ENCODE measurements at places on chromosomes 3 and 15.

- no peak for DNase-seq
These were observed 98.7 kb downstream of the CHST2 start for GRCh38 chr3:143218166-143218835.

- DNase-seq = no peak
These were observed 175.4 kb upstream of the GBE1 start for GRCh38 chr3:81936817-81937216.

GRCh38 chr15:44811337-44811736, 75.0 kb downstream of the TRIM69 start:
- no peak for DNase-seq

DNA sequence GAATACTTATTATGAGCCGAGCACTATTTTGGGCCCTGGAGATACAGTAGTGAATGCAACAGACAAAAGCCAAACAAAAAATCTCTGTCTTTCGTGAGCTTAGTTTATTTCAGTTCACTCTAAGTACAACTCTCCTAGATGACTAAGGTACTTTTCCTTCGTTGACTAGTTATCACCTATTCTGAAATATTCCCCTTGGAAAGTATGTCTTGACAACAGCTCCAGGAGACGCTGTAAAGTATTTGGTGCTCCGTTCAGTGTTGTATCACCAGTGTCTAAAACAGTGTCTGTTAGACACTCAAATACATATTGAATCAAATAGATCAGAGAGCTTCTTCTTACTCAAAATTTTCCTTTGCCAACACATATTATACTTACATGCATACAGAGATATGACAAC, 119.6 kb downstream of the TFDP2 start:
- DNase-seq = no peak

GRCh38 chr15:31792611-31793199, 237.6 kb upstream of the CHRNA7 start:
- no peak for DNase-seq

DNA sequence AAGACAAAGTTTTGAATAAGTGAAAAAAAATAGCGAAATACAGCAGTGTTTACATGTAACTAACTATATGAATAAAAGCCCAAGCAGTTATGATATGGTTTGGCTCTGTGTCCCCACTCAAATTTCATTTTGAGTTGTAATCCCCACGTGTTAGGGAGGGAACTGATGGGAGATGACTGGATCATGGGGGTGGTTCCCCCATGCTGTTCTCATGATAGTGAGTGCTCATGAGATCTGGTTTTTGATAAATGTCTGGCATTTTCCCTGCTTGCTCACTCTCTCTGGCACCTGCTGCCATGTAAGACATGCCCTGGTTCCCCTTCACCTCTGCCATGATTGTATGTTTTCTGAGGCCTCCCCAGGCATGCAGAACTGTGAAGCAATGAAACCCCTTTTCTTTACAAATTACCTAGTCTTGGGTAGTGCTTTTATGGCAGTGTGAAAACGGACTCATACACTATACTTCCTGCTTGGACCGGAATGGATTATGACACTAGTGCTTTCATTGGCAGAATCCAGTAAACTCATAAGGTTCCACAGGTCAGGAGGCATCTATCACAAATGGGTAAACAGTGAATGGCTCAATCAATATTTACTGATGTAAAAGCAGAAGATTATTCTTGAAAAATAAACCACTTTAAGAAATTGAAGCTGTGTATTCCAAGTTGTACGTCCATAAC, 192.1 kb downstream of the CBLB start:
- DNase-seq = no peak

GRCh38 chr15:68982976-68983563, 31.4 kb upstream of the NOX5 start:
- DNase-seq = no peak

Data from activated gamma-delta T cell treated with Interleukin-2 at 50 U/mL for 16 hours (primary cell).